ENCODE measurements at places on chromosomes 6 and 20.
A peak's percentile ranks its signal among the peaks of the same experiment; 100 is the strongest.

- DNase-seq, result peak; percentile 26
Measured at GRCh38 chr20:22428051-22428450, 156.3 kb downstream of the FOXA2 start.

- DNase-seq, result no peak
Measured at GRCh38 chr20:19813846-19814640, 56.0 kb downstream of the RIN2 start.

DNA sequence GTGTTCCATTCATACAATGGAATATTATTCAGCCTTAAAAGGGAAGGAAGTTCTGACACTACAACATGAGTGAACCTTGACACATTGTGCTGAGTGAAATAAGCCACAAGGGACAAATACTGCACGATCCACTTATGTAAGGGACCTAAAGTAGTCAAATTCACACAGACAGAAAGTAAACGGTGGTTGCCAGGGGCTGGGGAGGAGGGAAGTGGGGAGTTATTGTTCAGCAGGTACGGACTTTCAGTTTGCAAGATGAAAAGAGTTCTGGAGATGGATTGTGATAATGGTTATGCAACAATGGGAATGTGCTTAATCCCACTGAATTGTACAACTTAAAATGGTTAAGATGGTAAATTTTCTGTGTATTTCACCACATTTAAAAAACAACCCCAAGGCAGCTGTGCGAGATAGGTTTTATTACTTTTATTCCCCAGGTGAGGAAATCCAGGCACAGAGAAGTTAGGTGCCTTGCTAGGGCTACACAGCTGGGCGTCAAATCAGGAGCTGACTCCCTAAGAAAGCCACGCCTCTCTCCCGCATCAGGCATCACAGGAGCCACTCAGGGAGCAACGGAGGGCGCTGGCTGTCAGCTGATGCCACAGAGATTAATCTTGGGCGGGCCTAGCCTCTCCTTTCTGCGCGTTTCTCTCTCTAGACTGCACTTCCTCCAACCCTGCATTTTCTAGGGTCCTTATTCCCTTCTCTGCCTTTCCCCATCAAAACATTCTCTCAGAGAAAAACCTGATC lies 9.3 kb upstream of the TRAF3IP2 start:
- DNase-seq, result no peak

DNA sequence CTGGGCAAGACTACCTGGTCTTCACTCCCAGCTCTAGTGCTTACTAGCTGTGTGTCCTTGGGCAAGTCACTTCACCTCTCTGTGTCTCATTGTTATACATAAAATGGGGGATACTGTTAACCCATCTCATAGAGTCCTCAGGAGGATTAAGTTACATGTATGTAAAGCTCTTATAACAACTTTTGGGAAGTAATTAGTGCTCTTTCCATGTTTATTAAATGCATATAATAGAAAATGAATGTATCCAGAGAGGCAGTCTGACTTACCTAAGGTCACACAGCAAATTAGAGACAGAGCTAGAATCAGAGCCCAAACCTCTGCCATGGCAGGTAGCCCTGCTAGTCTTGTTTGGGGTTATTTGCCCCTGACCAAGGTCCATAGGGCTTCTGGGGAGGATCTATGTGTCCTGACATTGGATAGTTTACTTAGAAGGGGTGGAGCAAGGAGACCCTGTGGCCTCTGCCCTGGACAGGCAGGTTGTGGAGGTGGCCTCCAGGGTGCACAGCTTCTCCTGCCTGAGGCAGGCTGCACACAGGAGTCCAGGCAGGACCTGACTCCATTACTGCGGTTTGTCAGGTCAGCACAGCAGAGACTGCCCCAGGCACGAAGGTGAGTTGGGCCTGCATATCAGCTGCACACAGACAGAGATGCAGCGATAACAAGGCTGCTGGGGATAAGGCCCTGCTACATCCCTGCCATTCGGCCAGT lies 8.4 kb upstream of the MAPK13 start:
- no peak for DNase-seq

GRCh38 chr6:130020073-130020906 lies 1.9 kb downstream of the L3MBTL3 start:
- peak; percentile 4 for DNase-seq

DNA sequence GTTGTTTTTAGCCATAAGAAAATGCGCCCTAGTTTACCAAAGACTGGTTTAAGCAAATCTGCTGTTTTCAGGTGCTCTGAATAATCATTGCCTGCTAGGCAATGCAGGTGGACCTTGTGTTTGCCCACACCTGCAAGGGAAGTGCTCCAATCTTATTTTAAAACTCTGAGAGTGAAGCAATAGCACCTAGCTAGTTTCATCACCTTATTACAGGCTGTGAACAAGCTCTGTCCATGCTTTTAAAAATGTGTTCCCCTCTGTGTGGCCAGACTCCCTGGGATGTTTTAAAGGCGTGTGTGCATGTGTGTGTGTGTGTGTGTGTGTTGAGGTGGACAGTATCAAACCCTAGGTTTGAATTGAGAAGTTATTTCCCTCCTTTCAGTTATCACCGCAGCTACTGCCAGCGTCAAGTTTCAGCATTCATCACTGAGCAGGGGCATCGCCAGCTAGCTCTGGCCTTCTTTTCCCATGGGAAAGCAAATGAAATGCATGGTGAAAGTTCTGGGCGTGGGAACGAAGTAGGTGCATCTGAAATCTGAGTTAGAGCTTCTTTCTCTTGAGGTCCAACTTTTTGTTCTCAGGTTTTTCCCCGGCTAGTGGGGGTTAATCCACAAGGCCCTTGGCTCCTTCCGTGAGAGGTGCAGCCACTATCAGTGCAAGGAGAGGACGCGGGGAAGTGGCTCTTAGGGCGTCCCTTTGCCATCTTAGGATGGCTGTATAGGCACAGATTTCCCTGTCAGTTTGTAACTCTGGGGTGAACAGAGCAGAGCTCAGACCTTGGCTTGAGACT lies 30.8 kb downstream of the DUSP22 start:
- DNase-seq, result no peak

GRCh38 chr6:64672651-64673050 lies 1034.4 kb downstream of the EYS start:
- no peak for DNase-seq

DNA sequence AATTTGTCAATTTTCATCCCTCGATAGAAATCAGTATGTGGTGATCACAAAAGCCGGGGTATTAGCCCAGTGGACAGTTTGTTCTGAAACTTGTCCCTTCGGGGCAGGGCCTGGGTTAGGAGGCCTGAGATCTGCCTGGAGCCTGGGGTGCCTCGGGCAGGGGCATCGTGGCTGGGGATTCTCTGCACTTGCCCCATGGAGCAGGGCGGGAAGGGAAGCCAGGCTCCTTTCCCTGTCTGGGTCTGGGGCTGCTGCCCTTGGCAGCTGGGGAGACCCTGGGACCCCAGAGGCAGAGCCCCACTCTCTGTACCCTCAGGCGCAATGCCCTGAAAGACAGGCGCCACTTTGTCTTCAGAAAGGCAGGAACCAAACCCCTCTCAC lies 27.4 kb downstream of the NTSR1 start:
- DNase-seq, result no peak

DNA sequence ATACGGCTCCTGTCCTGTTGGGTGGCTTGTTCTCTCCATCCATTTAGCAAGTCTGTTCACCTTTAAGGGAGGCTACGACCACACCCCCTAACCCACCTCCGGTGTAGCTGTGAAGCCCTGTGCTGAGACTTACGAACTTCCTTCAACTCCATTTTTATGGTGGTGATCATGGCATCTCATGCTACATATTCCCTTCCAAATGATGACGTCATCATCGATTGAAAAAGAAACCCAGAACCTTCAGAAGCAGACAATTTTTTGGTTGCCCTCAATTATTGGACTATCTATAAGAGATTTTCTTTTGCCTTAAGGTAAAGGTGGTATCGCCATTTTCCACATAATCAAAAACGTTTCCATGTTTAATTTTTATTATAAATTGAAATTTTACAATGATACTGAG lies 389.0 kb downstream of the CBLN4 start:
- DNase-seq, result no peak

- DNase-seq, result no peak
Measured at GRCh38 chr6:166636191-166636933, 9.3 kb upstream of the RPS6KA2 start.

GRCh38 chr20:50354721-50355589 lies 155.2 kb upstream of the PTPN1 start:
- no peak for DNase-seq

- DNase-seq, result no peak
Measured at GRCh38 chr6:133236932-133237331, 4.2 kb upstream of the EYA4 start.

DNA sequence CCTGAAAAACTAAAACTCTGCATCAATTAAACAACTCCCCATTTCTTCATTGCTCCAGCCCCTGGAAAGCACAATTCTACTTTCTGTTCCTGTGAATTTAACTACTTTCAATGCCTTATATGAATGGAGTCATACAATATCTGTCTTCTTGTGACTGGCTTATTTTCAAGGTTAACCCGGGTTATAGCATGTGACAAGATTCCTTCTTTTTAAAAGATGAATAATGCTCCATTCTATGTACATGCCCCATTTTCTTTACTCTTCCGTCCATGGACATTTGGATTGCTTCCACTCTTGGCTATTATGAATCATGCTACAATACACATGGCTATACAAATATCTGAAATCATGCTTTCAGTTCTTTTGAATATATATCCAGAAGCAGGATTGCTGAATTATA lies 334.9 kb upstream of the ID4 start:
- no peak for DNase-seq

GRCh38 chr20:33567949-33568348 lies 78.1 kb downstream of the CBFA2T2 start:
- DNase-seq, result no peak

DNA sequence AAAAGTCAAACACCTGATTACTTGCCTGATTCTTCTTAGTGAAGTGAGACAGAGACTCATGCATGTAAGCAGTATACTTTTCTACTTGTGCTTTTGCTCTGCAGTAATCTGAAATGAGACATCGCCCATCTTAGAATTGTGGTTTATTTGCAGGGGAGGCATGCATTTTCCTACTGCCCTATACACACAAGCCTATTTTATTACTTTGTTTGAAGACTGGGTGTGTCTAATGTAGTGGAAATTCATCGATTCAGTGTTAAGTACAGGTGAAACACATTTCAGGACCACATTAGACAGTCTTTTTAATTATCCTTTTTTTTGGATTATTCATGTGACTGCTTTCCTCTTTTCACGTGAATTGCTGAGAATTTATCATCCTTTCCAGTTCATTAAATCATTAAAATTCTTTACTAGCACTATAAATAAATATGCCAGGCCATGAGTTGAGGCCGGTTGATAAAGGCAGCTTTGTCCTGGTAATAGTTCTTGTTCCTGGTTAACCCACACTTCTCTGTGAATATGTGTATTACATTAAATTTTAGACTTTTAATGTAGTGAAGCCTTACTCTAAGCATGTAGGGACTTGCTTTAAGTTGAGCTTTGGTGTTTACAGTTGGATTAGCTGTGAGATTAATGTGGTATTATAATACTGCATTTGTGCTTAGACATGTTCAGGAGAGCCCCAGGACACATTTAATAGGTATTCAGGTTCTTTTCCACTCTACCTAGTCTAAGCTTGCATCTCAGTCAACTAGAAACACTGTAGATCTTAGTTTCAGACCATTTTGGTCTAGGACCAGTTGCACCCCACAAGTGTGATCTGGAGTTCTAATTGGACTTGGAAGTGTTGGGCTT lies 10.8 kb upstream of the BTBD3 start:
- no peak for DNase-seq

DNA sequence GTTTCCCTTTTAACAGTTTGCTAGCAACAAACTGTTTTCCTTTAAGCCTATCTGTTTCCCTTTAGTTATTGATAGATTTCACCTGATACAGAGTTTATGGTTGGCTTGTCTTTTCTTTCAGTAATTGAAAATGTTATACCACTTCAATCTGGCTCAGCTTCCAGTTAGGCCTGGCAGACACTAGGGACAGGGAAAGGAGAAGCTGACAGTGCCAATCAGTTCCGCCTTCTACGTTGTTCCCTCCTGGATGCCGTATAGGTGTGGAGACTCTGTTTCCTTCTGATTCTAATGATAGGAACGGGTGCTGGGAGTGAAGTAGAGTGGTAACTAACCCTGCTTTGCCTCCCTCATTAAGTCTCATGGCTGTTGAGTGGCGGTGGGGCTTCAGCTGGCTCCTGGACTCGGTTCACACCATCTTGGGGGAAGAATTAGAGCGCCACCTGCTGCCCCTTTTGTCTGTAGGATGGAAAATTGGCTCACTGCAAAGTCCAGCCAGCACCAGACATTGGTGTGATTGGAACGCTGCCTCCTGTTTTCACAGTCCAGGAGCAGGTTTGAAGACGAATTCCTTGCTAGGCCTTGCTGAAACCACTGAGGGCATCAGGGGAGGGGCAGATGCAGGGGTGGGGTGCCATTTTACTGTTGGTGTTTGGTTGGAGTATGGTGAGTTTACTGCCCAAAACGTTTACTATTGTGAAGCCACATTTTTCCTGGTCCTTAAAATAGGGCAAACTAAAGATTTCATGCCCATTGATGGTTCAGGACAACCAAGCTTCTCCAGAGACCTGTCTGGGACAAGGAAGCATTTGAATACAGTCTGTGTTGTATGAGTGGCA lies 1729.5 kb downstream of the GRIK2 start:
- peak; percentile 51 for DNase-seq

DNA sequence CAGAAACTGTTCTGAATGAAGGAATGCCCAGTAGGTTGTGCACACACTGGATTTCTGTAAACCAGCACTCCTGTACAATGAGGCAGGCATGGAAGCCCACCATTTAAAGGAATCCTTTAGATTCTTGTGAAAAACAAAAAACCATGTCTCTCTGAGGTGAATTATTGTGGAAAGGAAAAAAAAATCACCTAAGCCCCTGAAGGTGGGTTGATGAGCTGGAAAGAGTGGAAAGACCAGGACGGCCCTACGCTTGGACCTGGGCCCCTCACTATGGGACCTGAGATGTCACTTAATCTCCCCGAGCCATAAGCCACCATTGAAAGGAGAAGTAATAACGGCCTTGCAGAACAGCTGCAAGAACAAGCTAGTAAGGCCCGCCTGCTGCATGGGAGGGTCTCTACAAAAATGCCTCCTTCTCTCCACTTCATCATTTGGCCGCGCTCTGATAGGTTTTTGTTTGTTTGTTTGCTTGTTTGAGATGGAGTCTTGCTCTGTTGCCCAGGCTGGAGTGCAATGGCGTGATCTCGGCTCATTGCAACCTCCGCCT lies 68.8 kb downstream of the RAB44 start:
- no peak for DNase-seq

- no peak for DNase-seq
Measured at GRCh38 chr6:27311806-27312145, 297 bp downstream of the POM121L2 start.

GRCh38 chr20:22909436-22909835 lies 125.7 kb upstream of the SSTR4 start:
- no peak for DNase-seq

GRCh38 chr20:24785141-24786110 lies 163.6 kb upstream of the CST7 start:
- DNase-seq, result peak; percentile 75

GRCh38 chr20:57772349-57772964 lies 62.6 kb upstream of the PMEPA1 start:
- peak; percentile 90 for DNase-seq

DNA sequence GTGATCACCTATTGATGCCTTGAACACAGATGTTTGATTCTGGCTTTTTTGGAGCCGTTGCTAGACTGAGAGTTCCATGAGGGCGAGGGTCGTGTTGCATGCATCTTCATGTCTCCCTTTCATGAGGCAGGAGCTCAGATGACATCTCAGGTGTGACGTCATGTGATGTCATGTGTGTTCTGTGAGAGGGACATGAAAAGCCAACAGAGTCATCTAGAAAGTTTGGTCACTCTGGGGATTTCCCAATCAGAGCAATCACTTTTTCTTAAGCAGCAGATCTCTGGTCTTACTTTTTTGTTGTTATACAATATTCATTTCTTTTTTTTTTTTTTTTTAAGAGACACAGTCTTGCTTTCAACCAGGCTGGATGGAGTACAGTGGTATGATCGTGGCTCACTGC lies 411.8 kb downstream of the PREX1 start:
- peak; percentile 4 for DNase-seq

GRCh38 chr6:9044426-9044825 lies 609.1 kb upstream of the SLC35B3 start:
- DNase-seq, result no peak

Data from kidney tubule cell (primary cell).